Activated CD4-positive, alpha-beta T cell treated with anti-CD3 and anti-CD28 coated beads, Interleukin-2, amount 50 U/mL, for 24 hours (primary cell): ENCODE measurements at places on chromosomes 5 and 9.

DNA sequence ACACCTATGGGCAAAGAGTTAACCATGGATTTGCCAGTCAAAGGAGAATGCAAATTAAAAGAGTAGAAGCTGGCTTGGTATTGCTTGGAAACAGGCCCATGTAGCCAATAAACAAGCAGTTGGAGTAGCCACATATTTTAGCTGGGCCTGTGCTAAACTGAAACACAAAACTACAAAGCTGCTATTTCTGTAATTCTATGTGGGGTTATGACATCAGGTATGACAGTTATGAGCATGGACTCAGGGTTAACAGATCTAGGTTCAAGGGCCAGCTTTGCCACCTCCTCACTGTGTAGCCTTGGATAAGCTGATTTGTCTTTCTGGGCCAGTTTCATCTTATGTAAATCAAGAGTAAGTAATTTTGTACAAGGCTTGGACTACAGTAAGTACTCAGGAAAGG lies 142.7 kb downstream of the PIP5K1B start:
- DNase-seq, result no peak

- DNase-seq, result no peak
Measured at GRCh38 chr9:114098021-114098935, 814 bp downstream of the KIF12 start.

GRCh38 chr5:35483780-35484179 lies 133.9 kb upstream of the SPEF2 start:
- no peak for DNase-seq

DNA sequence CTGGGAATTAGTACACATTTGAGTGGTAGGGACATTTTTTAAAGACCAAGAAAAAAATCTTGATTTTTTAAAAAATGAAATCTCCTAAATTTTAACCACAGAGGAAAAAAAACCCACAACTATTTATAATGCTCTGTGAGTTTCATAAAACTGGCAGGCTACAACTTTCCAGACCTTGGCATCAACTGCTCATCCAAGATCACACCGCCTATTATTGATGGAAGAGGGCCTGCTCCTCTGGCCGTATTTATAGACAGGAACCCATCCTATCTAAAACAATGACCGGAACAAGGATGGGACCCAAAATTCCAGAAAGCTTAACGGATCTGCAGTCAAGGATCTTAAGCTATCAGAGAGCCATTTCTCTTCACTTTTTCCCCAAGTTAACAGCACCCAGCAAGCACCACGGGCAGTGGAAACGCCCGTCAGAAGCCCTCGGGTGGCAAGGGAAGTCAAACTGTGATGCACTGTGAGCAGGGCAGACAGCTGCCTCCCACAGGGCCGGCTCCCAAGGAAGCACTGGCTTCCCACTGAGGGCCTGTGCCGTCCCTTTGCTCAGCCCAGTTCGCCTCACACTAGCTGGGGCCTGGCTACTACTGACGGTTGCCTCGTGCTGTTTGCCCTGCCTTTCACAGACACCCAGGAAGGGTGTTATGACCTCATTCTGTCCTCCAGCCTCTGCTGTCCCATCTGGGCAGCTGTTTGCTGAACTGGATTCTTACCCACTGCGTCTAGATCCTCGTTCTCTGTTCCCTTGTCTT lies 62.8 kb downstream of the CDC14B start:
- DNase-seq, result no peak
